NCI-H2081 (cell line): ENCODE measurements at places on chromosomes 7 and 10.

GRCh38 chr7:4653771-4654170 is 28.3 kb upstream of the FOXK1 start:
- DNase-seq, result no peak

DNA sequence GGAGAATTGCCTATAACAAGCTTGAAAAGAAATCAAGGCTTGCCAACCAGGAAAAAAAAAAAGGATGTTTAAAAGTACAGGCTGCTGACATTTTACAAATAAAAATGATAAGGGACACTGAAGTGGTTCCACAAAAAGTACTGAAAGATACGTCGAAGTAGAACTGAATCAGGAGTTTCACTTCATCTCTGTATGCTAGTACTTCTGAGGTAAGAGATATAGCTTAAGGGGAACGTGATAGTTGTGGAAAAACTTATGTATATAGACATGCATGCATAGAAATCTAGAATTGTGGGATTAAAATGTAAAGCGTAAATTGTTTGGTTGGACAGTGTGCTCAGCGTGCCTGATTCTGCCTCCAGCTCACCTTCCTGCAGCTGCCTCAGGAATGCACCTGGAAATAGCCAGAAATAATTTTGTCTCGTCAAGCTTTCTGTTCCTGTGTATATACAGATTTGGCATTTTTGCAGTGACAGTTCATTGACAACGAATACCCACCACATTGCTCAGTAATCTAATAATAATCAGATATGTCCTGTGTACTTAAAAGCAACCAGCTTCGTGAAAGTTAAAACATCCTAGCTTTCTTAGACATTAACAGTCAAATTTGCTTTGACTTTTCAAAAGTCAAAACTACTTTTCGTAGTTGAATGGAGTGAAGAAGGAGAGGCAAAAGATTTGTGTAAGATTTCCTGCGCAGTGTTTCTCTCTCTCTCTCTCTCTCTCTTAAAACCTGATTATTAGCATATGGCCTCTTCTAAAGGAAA is 1.4 kb downstream of the SOSTDC1 start:
- DNase-seq, result no peak

- DNase-seq, result no peak
Observed at GRCh38 chr10:1354809-1355710, 298.9 kb downstream of the WDR37 start.

- DNase-seq, result no peak
Observed at GRCh38 chr7:36920433-36920832, 196.1 kb upstream of the AOAH start.

GRCh38 chr7:79453558-79454360 is at the start of gene MAGI2:
Gene MAGI2, minus strand, starts transcription at chr7:79453667. Its CDS starts 347 bp downstream, at chr7:79453320.
- no peak for DNase-seq

GRCh38 chr10:52483587-52483986 is 169.5 kb downstream of the DKK1 start:
- DNase-seq, result no peak

GRCh38 chr10:29285624-29286051 is 3.2 kb upstream of the LYZL1 start:
- no peak for DNase-seq

GRCh38 chr10:126397640-126398382 is 9.5 kb upstream of the ADAM12 start:
- DNase-seq, result no peak

DNA sequence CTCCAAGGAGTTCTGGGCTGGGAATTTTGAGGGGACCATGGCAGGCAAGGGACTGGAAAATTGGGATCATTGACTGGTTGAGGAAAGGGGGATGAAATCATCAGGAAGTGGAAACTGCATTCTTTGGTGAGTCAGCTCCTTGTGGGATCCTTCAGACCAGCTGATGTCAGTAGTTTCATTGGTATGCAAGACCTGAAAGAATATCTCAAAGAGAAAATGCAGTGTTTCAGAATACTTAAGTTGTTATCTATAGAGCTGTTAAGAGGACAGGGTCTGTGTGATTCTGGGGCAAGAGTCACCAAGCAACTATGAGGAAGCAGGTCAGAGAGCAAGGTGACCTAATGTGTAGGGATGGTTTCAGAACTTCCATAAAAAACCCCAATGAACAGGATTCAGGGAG is 595.9 kb upstream of the AUTS2 start:
- DNase-seq, result no peak

DNA sequence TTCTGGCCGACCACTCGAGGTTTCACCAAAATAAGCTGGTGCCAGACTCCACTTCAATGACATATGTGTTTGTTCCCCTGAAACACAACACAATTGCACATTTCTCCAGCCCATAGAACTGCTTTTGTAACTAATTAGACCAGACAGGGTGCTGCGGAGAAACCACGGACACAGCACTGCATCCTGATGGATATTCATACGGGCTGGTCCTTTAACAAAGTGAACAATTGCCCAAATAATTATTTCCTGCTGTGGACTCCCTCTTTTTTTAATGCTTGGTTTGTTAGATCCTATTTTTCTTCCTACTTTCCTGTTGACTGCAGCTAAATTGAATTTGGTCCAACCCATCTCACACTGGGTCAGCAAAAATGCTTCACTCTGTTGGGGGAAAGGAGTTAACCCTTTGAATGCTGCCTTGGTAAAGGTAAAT is 198.6 kb upstream of the BMPER start:
- DNase-seq, result no peak

- no peak for DNase-seq
Observed at GRCh38 chr7:17305387-17306171, 7.1 kb downstream of the AHR start.

DNA sequence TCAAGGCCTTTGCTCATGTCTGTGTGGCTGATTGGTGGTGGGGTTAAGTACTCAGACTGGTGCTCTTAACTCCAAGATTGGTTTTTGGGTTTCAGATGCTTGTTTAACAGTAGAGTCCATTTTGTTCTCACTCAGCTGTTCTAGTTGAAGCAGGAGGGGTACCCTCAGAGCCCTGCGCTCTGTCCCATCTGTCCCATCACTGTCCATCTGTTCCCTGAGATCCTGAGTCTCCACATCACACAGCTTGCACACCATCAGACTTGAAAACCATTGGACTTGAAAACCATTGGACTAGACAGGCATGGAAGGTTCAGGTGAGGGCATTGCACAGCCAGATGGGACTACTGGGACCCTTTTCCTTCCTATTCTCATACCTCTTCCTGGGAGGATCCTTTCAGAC is 39.3 kb downstream of the TMEM178B start:
- no peak for DNase-seq

- DNase-seq, result no peak
Observed at GRCh38 chr10:106508950-106509349, 655.6 kb downstream of the SORCS1 start.

DNA sequence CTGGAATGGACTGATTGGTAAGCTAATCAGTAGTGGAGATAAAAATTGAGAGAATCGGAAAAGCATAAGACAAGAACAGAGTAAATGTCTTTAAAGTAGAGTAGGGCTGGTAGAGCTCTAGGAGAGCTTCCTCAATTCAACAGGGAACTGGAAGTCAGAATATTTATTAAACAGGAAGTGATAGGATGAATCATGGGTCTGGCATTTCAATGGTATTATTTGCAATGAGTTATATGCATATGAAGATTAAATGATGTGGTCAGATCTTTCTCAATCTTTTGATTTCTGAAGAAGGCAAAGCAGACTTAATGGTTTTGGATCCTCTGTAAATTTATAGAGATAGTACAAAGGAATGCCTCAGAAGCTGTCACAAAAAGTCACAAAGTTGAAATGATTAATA is 349.0 kb downstream of the HPSE2 start:
- no peak for DNase-seq

DNA sequence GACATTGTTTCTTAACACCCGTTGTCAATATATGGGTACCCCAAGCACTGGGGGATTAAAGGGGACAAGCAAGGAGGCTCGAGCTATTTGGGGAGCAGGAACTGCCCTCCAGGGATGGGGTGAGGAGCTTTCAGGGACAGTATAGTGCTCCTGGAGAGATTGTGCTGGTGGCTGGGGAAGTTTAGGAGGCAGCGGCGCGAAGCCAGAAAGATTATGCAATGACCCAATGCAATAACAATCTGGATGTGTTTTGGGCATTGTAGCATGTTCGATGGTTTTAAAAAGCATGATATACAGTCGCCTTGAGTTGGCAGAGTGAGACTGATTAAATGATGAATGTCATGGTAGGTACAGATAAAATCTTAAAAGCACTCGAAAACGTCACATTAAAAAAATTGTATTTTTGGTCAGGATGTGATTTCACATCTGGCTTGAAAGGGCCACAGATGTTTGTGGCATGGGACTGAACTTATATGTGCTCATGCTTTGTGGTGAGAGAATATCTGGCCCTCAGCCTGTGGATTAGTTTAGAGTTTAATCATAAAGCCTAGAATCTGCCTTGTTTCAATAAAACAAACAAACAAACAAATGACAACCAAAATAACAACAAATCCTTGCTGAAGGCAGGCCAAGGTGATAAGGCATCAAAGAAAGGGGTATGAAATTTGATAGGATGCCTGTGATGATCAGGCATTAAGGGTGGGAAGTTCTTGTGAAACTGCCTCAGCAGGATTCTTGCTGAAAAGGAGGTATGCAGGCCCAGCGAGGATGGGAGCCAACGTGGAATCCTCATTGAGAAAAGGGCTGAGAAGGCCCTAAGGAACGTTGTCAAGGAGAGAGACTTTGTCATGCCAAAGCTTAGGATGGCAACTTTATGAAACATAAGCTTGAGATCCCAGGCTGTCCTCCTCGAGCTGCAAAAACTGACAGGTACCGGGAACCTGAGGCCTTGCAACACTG is 417.1 kb upstream of the KLF6 start:
- DNase-seq, result no peak

GRCh38 chr10:109966961-109967738 is 40.6 kb upstream of the ADD3 start:
- no peak for DNase-seq

- no peak for DNase-seq
Observed at GRCh38 chr10:43102063-43102828, 25.4 kb downstream of the RET start.

DNA sequence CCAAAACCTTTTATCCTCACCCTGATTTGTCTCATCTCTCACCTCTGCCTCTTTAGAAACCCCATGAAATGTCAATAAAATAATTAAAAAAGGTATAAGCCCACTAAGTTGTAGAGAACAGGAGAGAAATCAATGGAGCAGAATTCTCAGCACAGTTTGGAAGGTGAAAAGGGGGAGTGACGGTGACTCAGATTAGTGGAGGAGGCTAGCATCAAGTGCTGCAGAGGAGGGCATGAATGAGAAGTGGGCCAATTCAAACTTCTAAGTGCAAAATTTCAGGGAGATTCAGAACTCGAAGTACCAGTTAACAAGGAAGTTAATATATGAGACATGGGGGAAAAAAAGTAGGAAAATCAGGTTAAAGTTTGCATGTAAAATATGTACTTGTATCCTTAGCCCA is 34.9 kb upstream of the ETV1 start:
- DNase-seq, result no peak

GRCh38 chr7:74606909-74607510 is 50.5 kb upstream of the GTF2I start:
- DNase-seq, result no peak

GRCh38 chr10:48517911-48518811 is 86.7 kb downstream of the ARHGAP22 start:
- DNase-seq, result no peak

DNA sequence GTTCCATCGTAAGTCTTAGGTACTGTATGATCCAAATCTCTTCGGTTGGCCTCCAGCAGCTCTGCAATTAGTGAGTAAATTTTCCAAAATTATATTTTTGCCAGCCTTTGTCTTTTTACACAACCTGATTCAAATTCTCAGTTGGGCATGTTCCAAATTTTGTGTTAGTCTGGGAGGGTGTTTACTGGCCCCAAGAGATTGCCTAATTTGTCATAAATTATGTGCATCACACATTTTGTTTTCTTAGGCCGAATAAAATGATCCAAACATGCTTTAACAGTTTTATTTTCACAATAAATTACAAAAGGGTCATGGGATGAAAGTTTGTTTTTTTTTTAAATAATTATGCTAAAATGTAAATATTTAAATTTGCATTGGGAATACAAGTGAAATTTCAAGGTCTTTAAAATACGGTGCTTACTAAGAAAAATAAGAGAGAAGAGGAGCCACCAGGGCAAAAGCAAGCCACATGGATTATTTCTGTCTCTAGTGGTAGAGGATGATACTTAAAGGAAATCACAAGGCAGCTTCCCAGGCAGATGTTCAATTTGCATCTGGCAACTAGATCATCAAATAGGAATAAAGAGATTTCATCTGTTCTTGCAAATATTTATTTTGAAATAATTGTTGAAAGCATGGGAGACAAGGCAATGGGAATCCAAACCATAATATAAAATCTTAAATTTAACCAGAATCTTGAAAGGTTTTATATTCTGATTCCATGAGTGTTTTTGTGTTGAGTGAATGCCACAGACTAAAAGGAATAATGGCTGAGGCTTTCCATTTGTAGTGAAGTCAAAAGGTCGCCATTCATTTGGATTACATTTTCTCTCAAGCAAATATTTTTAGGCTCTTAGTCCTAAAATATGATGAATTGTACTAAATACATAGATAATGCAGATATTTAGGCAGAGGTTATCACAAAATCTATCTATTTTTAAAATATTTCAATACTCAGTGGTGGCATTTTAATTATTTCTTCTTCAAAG is 111.1 kb downstream of the MDFIC start:
- no peak for DNase-seq

DNA sequence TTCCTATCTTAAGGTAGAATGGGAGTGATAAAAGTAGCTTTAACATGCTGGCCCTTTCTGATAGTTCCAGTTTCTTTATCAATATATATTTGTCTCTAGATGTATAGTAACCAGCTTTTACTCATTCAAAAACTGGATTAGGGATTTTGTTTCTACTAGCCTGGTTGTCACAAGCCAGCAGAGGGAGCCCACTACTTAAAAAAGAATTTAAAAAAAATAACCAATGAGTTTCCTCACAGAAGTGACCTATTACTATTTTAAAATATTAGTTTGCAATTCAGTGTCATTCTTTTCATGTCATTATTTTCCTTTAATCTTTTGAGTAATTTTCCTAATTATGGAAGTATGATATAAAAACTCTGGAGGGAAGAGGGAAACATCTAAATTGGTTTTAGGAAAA is 142.1 kb downstream of the PHTF2 start:
- DNase-seq, result peak; percentile 17

GRCh38 chr7:129864042-129864441 is 88.7 kb downstream of the UBE2H start:
- DNase-seq, result peak; percentile 53

DNA sequence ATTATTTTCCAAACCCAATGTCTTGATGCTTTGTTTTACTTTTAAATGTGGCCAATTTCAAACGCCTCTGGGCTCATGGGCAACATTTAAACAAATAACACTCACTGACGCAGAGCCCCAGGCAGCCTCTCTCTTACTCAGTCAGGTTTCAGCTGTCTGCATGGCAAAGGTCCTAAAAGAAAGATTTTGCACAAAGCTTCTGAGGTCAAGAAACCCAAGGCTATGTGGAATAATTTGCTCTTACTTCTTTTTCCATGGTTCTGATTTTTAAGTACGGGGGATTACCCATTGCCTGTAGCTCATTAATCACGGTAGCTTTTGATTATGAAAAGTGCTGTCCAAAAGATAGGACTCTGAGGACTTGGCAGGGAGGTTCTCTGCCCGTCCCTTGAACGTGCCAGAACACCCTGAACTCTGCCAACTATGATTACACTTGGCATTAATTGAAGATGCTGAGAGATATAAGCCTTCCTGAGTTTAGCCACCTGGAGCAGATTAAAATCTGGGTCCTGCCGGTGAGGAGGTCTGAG is 14.1 kb upstream of the MSRB2 start:
- DNase-seq, result no peak
